Stimulated activated CD4-positive, alpha-beta T cell treated with anti-CD3 and anti-CD28 coated beads, Interleukin-15, amount 100 ng/mL, for 1 hour (primary cell): ENCODE measurements at places on chromosomes 6 and 20.

- DNase-seq: no peak
Observed at GRCh38 chr6:39777218-39777617, 15.0 kb upstream of the DAAM2 start.

DNA sequence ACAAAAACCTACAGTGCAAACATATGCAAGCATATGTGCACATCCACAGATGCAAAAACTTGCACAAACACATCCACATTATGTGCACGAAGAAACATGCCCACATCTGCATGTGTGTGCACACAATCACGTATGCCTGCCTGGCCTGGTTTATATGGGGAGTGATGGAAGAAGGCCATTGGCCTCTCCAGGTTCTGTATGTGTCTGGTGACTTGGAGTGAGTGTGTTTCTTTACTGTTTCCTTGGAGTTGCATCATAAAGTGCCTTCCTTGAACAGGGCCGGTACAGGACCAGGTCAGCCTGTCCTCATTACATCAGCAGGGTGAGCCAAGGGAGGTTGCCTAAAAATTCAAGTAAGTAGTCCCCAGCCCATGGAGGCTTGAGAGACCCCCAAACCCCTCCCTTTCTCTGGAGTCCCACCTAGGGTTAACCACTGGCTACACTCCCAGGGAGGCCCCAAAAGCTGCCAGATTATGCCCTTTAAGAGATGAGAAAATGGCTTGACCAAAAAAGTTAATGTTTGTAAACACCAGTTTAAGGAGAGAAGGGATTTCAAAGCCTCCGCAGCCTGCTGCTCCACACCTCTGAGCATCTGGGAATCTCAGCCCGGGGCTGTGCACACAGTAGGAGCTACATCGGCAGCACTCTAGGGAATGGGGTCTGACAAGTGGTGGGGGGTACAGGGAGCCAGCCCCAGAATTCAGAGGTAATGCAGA, 140.8 kb downstream of the VEGFA start:
- no peak for DNase-seq

- no peak for DNase-seq
Observed at GRCh38 chr20:15802020-15802419, 771.2 kb downstream of the KIF16B start.

DNA sequence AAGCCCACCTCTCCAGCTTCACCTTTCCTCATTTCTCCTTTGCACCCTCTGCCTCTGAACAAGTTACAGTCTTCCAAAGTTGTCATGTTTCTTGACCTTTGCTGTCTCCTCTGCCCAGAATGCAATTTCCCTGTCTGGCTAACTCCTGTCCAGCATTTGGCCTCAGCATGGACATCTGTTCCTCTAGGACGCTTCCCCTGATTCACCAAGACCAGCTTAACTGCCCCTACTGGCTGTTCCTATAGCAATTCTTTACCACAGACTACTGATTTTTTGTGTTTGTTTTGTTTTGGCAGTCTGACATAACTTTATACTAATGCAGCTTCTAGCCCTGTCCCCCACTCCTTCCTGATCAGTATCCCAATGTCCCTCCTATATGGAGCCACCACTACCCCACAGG, 13.4 kb downstream of the GNL1 start:
- no peak for DNase-seq

- no peak for DNase-seq
Observed at GRCh38 chr20:50504231-50504823, 5.9 kb upstream of the PTPN1 start.

- DNase-seq: no peak
Observed at GRCh38 chr6:68653074-68653705, 18.1 kb downstream of the ADGRB3 start.
